ENCODE measurements at places on chromosomes 1 and 21.
A peak's percentile ranks its signal among the peaks of the same experiment; 100 is the strongest.

- DNase-seq: no peak
These were observed 1.5 kb upstream of the ARHGEF10L start for GRCh38 chr1:17538010-17538409.

DNA sequence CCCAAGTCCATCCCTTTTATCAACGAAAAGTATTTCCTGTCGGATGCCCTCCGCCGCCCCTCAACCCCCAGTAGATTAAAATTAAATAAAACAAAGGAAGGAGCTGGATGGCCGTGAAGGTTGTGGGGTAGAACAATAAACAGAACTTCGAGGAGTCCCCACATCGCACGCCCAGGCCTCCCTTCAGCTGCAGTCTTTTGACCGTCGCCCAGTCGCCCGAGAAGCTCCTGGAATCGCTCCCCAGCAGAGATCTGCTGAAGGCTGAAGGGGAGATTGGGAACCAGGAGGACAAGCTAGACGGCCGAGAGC is 905 bp downstream of the BARHL2 start:
- no peak for DNase-seq

DNA sequence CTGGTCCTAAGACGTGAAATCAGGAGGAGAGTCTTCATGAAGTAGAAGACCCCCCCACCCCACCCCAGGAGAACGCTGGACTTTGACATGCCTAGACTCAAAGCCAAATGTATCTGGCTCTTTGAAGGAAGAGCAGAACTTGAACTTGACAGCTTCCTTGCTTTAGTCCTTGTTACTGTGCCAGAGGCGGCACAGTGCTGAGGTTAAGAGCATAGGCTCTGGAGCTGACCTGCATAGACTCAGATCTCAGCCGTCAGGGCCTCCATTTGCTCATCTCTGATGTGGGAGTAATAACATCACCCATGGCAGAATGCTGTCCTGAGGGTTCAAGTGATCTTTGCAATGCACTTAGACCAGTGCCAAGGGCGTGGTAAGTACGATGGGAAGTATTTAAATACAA is 39.0 kb downstream of the COL6A1 start:
- DNase-seq: no peak

GRCh38 chr1:103180660-103181059 is 72.3 kb upstream of the COL11A1 start:
- no peak for DNase-seq

GRCh38 chr1:24745711-24746413 is 615 bp downstream of the CLIC4 start:
- DNase-seq: peak; percentile 75

DNA sequence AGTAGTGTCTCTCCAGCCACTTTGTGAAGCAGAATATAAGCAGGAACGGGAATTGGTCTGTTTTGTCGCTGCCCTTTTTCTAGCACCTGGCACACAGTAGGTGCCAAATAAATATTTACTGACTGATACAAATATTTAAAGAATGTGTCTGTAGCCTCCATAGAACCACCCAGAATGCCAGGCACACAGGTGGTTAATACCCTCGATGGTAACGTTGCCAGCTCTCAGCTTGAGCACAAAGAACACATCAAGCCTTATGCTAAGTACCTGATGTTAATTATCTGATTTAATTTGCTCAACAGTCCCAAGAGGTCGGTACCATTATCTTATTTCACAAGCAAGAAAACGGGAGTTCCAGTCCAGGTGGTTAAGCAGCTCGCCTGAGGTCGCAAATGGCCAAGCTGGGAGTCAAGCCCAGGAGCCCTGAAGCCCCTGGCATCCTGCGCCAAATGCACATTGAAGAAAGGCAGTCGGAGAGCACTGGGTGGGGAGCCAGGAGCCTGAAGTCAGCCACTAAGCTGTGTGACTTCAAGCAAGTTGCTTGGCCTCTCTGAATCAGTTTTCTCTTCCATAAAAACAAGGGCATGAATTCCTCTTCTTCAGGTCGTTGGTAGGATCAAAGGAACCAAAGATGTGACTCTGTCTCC is 26.4 kb downstream of the HSPG2 start:
- no peak for DNase-seq

- DNase-seq: no peak
These were observed 19.6 kb upstream of the FAM89A start for GRCh38 chr1:231059566-231060193.

- no peak for DNase-seq
These were observed 86.4 kb upstream of the LYST start for GRCh38 chr1:235952950-235953615.

- no peak for DNase-seq
These were observed 99.0 kb downstream of the IER5 start for GRCh38 chr1:181187337-181188126.

GRCh38 chr21:45295576-45296365 is 8.1 kb upstream of the POFUT2 start:
- DNase-seq: no peak

- DNase-seq: no peak
These were observed 1.4 kb upstream of the RHBG start for GRCh38 chr1:156367383-156368156.

DNA sequence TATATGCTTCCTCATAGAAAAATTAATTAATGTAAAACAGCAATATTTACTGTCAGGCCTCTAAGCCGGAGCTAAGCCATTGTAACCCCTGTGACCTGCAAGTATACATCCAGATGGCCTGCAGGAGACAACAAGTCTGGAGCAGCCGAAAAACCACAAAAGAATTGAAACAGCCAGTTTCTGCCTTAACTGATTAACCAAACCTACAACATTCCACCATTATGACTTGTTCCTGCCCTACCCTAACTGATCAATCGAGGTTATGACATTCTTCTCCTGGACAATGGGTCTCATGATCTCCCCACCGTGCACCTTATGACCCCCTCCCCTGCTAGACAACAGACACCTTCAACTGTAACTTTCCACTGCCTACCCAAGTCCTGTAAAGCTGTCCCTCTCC is 205.8 kb upstream of the DUSP10 start:
- DNase-seq: no peak

DNA sequence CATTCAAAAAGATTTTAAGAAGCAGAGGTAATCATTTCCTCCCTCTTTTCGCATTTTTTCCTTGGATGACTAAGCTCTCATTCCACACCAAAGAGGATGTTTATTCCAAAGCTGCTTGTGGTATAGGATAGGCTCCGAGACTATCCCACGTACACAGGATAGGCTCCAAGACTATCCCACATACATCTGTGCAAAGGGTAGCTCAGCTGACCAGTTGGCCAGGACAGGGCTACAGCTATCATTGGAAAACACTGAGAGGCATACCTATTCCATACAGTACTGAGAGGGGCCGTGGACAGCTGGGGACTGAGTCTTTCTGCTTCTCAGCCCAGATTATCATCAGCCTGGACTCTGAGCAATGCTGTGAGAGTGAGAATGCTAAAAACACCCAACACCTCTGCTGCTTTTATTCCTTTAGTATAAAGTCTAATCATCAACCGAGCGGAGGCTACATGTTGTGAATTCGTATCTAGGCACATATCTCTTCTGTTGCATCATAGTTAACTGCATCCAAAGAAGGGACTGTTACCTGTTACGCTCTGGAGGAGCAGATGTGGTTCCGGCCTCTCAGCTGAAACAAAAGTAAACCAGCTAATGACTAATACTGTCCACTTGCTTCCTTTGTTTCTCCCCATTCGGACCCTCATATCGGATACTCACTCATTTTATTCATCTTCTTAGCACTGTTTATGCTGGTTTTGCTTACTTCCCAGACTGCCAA is 141.0 kb downstream of the TNFSF18 start:
- DNase-seq: no peak

DNA sequence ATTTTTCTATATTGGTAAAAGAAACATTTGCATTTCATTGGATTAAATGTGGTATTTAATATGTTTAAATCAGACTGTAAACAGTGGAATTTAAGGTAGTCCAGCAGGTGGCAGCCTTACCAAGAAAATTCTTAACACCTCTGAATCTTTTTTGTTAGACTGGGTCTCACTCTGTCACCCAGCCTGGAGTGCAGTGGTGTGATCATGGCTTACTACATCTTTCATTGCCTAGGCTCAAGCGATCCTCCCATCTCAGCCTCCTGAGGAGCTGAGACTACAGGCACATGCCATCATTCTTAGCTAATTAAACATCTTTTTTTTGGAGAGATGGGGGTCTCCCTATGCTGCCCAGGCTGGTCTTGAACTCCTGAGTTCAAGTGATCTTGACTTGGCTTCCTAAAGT is 98.8 kb downstream of the RABGAP1L start:
- peak; percentile 47 for DNase-seq

DNA sequence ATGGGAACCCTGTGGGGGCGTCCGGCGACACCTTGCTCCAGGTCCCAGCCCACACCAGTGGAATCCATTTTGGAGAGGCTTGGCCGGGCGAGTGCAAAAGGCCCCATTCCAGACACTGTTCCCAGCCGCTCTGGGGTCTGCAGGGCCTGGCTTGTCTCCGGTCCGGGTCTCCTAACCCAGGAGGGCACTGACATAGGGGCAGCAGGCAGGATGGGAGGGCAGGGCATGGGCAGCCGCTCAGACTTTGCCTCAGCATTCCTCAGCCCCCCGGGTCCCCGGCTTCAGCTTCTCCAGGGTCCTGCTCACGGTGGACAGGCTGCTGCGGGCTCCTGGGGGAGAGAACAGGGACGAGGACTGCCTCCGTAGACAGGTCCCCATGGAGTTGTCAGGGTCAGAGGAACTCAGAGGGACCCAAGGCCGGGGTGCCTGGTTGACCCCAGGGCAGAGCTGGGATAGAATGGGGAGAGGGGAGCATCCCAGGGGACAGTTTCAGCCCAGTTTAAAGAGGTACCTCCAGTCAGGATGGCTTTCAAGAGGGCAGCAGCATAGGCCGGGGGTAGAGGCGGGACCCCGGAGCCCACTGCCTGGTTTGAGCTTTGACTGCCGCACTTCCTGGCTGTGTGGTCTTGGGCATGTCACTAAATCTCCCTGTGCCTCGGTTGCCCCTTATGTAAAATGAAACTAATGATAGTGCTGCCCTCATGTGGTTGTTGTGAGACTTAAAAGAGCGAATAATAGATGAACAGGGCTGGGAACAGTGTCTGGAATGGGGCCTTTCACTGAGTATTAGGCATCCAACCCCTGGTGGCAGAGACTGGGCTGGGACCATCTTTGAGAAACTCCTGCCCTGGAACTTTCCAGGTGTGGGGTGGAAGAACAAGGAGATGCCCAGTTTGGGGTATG is 3.7 kb downstream of the KNCN start:
- no peak for DNase-seq

Measured in body of pancreas (tissue), 4 donors.